ENCODE measurements at places on chromosomes 6 and 20.

DNA sequence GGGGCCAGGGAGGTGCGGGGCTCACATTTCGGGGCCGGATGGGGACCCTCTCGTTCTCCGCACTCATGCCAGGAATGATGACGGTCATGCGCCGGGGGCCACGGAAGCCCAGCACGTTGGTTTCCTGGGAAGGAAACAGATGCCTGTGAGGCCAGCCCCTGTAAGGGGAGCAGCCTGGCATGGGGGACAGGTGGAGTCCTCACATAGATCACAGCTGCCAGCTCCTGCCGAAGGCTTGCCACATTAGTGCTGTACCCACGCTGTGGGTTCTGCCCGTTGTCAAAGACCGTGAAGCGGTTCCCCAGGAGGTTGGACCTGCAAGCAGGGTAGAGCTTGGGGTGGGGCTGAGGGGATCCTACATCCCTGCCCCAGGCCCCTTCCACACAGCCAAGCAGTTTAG lies 6.7 kb upstream of the TEAD3 start:
- DNase-seq: no peak

- DNase-seq: no peak
Observed at GRCh38 chr20:17066902-17067301, 159.9 kb upstream of the PCSK2 start.

GRCh38 chr6:100464162-100464851 lies 414 bp downstream of the SIM1 start:
- DNase-seq: no peak

GRCh38 chr6:55266896-55267295 lies 60.4 kb upstream of the GFRAL start:
- DNase-seq: no peak

All from T-helper 22 cell (primary cell).